ENCODE measurements at places on chromosomes 2 and 18.

DNA sequence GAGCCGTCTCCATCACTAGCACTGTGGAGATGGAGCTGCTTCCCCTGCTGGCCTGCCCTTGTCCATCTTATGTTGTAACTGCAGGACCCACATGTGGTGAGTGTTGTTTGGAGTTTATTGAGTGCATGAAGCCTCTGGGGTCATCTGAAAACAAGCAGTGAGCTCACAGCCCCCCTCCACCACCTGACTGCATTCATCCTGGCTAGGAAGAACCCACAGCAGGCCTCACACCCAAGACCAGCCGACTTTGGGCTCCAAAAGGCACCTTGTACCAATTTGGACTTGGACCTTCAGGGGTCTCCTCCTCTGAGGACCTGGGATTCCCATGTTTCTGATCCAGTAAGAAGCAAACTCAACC, 116.1 kb downstream of the TWIST2 start:
- DNase-seq = no peak

GRCh38 chr2:108855194-108855593, 68.6 kb downstream of the CCDC138 start:
- DNase-seq = no peak

DNA sequence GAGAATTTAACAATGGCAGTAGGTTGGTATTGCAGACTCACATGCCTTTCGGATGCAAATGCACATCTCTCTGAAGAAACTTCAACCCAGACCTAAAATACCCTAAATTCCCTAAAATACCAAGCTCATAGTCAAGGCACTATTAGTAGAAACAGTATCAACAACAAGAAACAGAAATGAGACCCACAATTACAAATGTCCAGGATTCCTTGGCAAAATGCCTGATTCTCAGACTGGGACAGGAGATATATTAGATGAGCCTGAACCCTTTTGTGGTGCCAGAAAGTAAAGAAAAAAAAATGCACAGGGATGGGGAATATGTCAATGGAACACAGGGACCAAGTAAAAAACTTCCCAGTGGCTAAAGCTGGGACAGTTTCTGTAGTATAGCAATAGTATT, 77.2 kb downstream of the NAT8 start:
- DNase-seq = no peak

DNA sequence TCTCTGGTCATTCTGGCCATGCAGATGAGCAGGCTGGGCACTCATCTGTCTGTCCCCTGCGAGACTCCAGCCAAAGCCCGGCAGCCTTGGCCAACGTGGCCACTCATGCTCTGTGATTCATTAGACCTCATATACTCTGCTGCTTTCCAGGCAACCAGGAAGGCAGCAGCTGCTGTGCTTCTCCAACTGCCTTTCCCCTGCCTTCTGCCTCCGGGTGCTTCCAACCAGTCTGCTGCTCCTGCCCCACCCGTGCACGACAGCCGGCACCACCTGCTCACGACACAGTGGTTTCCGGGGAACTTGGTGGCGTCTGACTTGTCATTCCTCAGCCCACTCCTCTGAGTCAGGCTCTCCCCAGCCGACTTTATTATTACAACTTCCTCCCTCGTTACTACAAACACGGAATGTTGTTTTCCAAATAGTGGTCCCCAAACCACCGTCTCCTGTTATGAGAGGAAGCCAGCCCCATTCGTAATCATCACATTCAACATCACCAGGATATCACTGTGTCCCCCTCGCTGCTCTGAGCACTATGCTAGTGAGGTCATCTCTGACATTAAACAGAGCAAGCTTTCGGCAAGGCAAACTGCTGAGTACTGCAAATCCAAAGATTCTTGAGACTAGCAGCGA, 392.4 kb downstream of the ALK start:
- no peak for DNase-seq

- DNase-seq = no peak
These were observed 57.9 kb downstream of the ARHGEF33 start for GRCh38 chr2:38947241-38948239.

DNA sequence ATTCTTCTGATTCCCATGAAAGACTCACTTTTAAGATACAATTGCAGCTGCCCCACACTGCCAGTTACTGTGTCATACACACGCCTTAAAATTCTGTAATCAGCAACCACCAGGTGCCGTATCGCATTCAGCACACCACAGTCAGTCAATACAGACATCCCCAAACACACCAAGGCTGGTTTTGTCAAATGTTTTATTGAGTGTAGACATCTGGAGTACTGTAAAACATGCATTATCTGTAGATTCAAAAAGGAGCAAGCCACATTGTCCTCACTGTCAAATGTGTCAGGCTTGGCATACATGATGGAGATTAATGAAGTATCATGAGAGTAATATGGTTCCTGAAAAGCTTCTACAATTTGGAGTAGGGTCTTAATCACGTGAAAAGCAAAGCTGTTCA, 109.7 kb upstream of the SP3 start:
- DNase-seq = no peak

Measured in stimulated activated CD8-positive, alpha-beta memory T cell treated with anti-CD3 and anti-CD28 coated beads, Interleukin-4, amount 100 ng/mL, for 1 hour (primary cell).